Fibroblast of pulmonary artery (primary cell): ENCODE measurements at places on chromosomes 4 and X.
A peak's percentile ranks its signal among the peaks of the same experiment; 100 is the strongest.

DNA sequence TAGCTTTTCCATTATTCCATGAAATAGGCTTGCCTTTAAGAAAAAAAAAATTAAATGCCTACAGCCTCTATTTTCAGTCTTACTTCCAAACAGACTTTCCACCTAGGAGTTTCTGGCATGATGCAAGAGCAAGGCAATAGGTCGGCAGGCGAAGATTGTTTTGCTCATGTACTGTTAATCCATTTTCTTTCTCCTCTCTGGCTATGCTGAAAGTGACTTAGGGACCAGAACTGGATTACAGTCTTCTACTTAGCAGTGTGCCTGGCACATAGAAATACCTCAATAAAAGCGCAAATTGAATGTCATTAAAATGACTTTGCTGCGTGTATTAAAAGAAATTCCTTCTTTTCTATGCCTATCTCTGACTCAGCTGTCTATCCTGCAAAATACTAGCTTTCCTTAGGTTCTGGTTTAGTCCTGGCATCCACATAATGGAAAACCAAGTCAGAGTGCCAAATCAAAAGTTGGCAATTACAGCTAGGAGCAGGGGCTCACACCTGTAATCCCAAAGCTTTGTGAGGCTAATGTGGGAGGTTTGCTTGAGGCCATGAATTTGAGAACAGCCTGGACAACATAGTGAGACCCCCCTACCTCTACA is 51.9 kb downstream of the CC2D2A start:
- no peak for DNase-seq

GRCh38 chr4:122665161-122665929 is 44.5 kb upstream of the IL21 start:
- peak; percentile 31 for DNase-seq

GRCh38 chrX:7266288-7266687 is 118.3 kb upstream of the PUDP start:
- no peak for DNase-seq

DNA sequence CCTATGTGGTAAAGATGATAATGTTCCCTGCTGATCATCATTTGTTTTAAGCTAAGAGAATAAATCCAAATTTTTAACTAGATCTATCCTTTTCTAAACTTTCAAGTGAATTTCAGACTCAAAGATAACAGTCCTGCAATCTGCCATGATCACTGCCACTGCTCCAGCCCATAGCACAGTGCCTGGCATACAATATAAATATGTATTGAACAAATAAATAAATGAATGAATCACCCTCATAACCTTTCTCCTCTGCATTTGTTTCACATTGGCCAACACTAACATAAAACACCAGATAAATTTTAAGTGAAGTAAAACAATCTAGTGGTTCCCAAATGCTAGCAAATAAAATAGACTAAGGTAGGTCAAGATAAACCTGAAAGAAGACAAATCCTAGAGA is 439.0 kb downstream of the GPM6A start:
- no peak for DNase-seq

DNA sequence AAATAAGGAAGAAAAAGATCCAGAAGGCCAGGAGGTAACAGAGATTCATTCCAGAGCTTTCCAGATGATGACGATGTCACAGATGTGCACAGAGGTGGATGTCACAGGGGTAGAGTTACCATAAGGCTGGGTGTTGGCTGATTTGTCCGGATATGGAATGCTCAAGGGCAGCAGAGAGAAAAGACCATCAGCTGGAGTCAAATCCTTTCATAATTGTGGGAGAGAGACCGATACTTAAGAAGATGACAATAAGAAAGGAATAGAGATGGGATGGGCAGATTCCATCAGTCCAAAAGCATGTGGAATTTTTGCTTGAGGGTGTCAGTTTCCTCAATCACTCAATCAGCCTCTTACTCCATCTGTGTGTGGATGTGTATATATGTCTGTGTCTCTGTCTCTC is 150.4 kb downstream of the CENPC start:
- DNase-seq = no peak

DNA sequence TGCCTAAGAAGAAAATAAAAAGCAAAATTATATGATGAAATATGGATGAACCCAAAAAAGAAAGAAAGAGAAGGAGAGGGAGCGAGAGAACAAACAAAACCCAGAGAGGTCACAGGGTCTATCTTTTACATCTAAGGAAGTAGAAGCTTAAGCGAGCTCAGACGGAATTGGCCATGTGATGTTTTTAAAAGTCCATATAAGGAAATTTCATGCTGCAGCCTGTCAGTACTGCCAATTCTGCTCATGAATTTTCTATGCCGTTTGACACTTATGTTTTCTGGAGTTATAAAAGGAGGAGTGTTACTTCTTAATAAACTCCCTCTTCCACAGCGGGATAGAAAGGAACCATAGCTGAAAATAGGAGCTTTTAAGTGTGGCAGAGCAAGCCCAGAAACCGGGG is 32.9 kb upstream of the DCX start:
- DNase-seq = no peak

DNA sequence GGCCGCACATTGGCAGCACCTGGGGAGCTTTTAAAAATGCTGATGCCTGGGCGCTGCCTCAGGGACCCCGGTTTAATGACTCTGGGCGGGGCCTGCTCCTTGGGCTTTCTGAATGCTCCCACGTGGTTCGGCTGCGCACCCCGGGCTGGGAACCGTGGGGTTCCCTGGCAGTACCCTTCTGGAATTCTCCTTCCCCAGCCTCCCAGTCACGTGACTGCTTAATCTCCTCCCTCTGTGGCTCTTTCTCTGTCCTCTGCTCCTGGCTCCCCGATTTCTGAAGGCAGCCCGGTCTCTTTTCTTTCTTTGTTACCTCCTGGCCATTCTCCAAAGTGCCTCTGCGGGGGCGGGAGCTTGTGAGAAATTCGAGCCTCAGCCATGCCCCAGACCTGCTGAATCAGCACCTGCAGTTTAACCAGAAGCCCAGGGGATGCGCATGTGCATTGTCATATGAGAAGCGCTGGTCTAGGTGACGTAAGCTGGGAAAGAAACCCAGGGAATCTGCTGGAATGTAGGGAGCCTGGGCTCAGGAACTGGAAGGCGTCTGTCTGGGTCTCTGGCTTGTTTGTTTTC is 16.6 kb downstream of the CLCN4 start:
- DNase-seq = peak; percentile 89

DNA sequence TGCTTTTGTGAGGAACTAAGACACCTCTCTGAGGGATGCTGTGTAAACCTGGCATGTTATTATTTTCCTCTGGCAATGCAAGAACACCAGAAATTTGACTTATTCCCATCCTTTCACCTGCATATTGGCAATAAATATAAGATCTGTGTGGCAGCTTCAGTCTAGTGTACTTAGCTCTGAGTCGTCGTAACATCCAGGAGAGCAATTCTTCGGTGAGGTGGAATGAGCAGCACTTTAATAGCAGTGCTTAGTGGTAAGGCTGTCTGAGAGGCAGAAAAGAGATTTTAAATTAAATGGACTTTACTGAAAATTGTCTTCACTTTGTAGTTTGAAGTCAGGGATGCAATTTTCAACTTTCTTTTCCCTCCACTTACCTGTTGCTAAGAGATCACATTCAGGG is 344.9 kb downstream of the PCDH7 start:
- no peak for DNase-seq

DNA sequence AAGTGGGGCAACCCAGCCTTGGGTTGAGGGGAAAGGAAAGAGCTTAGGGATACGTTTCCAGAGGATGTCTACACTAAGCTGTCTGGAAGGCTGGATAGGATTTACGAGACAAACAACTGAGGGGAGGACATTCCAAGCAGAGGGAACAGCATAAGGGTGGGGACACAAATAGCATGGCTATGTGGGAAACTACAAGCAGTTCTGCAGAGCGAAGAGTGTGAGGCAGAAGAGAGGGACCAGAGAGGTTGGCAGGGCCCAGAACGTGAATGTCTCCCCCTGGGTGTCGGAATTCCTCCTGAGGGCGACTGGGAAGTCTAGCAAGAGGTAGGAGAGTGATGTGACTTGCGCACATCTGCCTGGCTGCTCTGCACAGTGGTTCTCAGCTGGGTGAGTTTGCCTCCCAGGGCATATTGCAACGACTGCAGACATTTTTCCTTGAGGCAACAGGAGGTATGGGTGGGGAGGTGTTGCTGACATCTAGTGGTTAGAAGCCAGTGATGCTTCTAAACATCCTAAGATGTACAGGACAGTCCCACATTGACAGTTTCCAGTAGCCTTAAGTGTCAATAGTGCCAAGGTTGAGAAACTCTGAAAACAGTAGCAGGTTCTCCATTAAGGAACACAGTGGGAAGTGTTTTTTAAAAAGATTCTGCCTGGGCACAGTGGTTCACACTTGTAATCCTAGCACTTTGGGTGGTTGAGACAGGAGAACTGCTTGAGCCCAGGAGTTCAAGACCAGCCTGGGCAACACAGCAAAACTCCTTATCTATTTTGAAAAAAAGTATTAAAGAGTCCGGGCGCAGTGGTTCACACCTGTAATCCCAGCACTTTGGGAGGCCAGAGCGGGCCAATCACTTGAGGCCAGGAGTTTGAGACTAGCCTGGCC is 9.2 kb downstream of the NDUFA1 start:
- peak; percentile 67 for DNase-seq

DNA sequence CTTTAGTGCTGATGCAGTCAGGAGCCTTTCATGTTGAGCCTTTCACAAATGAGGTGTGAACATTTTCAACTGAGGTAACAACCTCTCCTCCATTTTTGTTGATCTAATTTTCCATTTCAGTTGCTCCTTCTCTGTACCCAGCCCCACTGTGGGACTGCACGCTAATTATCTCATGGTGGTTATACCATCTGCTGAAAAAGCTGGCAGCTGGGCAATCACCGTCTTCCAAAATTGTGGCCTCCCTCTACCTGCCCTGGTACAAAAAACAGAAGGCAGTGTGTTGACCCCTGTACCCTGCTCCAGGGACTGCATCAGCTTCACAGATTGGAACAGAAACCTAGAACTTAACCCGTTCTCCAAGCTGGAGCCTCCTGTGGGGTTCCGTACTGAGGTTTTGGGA is 72.4 kb upstream of the LONRF3 start:
- DNase-seq = no peak

DNA sequence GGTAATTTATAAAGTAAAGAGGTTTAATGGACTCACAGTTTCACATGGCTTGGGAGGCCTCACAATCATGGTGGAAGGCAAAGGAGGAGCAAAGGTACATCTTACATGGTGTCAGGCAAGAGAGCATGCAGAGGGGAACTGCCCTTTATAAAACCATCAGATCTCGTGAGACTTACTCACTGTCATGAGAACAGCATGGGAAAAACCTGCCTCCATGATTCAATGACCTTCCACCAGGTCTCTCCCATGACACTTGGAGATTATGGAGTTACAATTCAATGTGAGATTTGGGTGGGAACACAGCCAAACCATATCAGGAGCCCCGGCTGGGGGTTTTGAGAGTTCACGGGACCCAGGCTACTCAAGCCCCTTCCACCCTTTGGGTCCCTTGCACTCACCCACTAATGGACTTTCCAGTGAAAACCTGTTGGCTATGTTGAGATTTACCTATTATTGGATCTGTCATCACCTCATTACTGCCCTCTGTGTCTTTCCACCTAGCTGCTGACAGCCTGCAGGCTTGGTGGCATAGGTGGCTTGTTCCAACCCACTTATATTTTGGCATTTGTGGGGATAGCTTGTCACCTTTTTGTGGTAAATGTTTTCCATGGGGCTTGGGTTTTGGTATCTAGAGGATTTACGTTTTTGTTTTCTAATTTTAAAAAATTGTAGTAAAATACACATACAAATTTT is 24.0 kb downstream of the IGFBP7 start:
- DNase-seq = no peak

GRCh38 chrX:111387470-111388070 is 24.4 kb downstream of the DCX start:
- no peak for DNase-seq

DNA sequence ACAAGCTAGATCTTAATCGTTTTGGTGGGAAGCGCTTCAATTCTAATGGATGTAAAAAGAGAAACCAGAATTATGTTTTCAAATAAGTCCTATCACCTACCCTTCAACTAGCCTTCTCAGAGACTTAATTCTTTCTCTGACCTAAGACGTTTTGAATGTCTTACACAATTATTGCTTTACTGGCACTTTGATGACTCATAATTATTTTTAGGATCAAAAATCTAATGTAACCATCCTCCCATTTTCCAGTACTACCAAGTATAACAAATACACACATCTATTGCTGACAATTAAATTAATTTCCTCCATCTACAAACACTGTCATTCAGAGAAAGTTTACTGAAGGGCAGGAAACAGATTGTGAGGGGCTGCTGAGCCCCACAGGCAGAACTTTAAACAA is 108.6 kb downstream of the PPP3CA start:
- DNase-seq = peak; percentile 76

DNA sequence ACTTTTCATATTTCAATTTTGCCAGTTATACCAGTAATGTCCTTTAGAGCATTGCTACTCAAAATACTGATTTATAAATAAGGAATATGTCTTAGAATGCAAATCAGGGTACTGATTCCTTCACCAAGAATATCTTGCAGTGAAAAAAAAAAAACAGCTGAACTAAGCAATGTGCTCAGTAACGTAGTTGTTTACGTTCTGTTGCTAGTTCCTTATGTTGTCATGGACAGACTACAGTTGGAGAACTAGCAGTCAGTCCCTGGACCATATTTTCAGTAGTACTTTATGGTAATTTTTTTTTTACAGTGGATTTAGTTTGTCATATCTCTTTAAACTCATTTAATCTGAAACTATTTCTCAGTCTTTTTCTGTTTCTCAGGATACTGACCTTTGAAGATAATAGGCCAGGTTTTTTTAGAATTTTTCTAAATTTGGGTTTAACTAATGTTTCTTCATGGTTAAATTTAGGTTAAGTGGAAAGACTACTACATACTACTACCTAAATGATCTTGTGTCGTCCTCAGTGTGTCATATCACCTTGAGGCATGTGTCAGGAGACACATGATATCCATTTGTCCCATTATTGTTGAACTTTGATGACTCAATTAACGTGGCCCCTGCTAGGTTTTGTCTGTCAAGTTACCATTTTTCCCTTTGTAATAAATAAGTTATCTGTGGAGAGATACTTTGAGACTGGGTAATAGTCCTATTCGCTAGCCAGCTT is 21.0 kb downstream of the SMARCAD1 start:
- no peak for DNase-seq

- DNase-seq = no peak
Observed at GRCh38 chrX:48107717-48108116, 22.7 kb upstream of the SPACA5B start.

- DNase-seq = no peak
Observed at GRCh38 chr4:3514806-3515501, 17.3 kb downstream of the LRPAP1 start.

GRCh38 chrX:150007356-150007755 is 69.1 kb upstream of the EOLA2 start:
- peak; percentile 53 for DNase-seq

DNA sequence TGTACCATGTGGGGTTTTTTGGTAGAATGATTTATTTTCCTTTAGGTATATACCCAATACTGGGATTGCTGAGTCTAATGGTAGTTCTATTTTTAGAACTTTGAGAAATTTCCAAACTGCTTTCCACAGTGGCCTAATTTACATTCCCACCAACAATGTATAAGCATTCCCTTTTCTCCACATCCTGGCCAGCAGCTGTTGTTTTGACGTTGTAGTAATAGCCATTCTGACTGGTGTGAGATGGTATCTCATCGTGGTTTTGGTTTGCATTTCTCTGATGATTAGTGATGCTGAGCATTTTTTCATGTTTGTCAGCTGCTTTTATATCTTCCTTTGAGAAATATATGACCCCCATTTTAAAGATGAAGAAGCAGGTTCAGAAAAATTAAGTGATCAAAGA is 153.7 kb downstream of the CBR4 start:
- peak; percentile 86 for DNase-seq

- DNase-seq = no peak
Observed at GRCh38 chrX:134760650-134761049, 102.4 kb upstream of the PLAC1 start.
